Kidney tubule cell (primary cell): ENCODE measurements at places on chromosomes 6 and 20.

GRCh38 chr6:34045771-34046170, 100.1 kb downstream of the GRM4 start:
- DNase-seq, result no peak

- DNase-seq, result peak; percentile 92
Observed at GRCh38 chr20:62159839-62160238, 16.3 kb downstream of the SS18L1 start.

GRCh38 chr6:2730353-2731107, 20.2 kb downstream of the MYLK4 start:
- no peak for DNase-seq

DNA sequence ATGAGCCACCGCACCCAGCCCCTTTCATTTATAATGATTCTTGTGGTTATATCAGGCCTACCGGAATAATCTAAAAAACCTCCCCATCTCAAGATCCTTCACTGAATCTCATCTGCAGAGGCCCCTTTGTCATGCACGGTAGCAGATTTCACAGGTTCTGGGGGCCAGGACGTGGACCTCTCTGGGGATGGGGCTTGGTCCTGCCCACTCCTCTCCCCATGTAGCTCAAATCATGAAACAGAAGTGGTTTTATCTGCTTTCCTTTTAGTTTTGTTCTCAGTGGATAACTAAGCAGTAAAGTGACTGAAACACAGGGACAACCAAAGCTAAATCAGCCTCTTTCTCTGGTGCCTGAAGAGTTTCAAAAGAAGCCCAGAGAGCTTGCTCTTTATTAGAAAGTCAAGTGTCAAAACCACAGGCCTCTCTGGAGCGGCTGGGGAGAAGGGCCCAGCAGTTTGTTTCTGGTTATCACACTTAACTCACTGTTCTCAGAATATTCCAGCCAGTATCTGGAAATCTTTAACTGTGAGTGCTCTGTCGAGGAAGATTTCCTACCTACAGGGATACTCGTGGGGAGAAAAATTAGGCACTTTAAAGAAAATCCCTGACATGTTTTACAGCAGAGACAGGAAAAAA, 60.6 kb upstream of the FAM184A start:
- DNase-seq, result no peak

DNA sequence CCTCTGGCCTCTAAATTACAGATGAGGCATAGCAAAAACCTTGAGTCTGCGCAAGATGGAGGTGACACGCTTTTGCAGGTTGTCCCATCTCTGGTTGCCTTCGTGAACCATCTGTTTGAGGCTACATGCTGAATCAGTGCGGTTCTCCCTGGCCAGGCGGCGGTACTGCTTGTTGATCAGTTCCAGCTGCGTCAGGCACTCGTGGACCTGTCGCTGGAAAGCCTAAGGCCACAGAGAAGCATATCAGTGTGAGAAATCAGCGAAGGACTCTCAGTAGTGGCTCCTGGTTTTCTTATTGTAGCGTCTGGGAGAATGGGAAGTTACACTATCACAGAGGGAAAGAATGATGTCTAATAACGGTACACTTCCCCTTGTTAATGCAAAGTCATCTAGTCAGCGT, 344.4 kb downstream of the ESR1 start:
- DNase-seq, result no peak

GRCh38 chr20:55365745-55366144, 639.6 kb downstream of the CBLN4 start:
- DNase-seq, result no peak

GRCh38 chr20:38321959-38322598, 18.1 kb downstream of the BPI start:
- DNase-seq, result peak; percentile 54

DNA sequence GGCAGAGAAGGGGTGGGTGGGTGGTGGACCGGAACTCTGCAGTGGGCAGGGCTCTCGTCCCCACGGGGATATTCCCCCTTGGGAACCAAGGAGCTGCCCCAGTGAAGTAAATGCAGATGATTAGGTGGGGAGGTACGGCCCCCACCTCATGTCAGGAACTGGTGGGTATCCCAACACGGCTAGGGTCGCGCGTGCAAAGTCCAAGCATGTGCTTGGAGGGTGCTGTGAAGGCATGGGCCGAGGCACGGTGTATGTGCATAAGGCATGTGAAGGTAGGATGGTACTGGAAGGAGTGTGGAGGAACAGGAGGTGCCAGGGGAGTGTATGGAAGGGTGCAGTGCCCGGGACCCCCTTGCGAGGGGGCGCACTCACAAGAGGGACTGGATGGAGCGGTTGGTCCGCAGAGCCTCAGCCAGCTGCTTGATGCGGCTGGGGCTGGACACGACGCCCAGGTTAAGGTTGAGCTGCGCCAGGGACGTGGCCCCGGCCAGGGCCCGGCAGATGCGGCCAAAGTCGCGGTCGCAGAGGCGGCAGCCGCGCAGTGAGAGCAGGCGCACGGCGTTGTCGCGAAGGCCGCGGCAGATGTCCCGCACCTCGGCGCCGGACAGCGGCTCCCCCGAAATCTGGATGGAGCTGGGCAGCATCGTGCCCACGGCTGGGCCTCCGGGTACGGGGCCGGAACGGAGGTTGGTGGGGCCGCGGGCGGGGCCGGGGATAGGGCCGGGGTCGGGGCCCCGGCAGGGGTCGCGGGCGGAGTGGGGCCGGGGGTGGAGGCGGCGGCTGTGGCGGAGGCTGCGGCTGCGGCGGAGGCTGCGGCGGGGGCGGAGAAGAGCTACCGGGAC, 783 bp downstream of the LRRC73 start:
- no peak for DNase-seq

GRCh38 chr6:75201901-75202672, 3.8 kb downstream of the COL12A1 start:
- peak; percentile 56 for DNase-seq
